HS-27A (cell line): ENCODE measurements at places on chromosomes 13 and 19.

GRCh38 chr13:72634859-72635258 lies 92.6 kb downstream of the MZT1 start:
- DNase-seq = no peak

- no peak for DNase-seq
These were observed 150.0 kb downstream of the KLF12 start for GRCh38 chr13:73984201-73984600.

DNA sequence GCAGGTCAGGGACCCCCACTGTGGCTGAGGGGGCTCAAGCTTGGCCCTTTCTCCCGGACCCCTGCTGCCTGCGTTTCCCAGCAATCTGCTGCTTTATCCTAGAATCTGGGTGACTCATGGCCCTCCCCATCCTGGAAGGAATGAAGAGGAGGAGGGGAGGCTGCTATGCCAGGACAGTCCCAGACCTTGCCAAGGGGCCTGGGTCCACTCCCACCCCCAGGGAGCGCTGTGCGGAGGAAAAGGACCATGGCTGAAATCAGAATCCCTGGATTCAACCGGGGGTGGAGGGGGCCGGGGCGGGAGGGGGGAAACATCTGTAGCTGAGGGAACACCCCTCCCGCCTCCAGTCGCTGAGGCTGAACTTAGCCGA lies 20.5 kb downstream of the ZNF114 start:
- DNase-seq = no peak

- no peak for DNase-seq
These were observed 1256.6 kb downstream of the SLITRK1 start for GRCh38 chr13:82625717-82626116.

DNA sequence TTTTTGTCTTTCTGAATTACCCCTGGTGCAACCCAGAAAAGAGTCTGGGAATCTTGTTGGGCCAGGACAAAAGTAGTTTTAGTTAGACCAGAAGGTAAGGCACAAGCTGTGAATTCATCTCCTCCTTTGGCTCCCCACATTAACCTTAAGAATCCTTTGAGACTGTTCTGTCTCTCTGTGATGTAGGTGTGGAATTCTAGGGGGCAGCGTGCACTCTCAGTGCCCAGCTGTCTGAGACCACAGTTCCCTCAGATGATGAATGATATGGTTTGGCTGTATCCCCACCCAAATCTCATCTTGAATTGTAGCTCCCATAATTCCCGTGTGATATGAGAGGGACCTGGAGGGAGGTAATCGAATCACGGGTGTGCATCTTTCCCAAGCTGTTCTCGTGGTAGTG lies 43.9 kb downstream of the ZNF506 start:
- no peak for DNase-seq

DNA sequence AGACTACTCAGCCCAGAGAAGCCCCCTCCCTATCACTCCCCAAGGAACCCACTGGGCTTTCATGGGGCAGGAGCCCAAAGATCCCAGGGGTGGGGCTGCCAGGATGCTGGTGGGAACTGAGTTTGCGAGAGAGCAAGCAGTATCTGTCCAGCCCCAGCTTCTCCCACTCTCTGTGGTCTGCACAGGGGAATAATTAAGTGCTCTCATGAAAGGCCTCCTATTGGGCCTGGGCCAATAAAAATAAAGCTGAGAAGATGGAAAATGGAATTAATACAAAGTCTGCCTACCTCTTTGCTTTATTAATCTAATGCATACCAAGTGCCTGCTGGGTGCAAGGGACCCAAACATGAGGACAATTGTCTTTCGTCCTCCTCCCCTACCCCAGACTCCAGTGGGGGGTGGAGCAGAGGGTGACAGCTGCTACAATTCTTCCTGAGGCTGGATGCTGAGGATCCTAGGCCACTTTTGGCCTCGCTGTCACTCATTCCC lies 5.4 kb downstream of the DDX39A start:
- no peak for DNase-seq

DNA sequence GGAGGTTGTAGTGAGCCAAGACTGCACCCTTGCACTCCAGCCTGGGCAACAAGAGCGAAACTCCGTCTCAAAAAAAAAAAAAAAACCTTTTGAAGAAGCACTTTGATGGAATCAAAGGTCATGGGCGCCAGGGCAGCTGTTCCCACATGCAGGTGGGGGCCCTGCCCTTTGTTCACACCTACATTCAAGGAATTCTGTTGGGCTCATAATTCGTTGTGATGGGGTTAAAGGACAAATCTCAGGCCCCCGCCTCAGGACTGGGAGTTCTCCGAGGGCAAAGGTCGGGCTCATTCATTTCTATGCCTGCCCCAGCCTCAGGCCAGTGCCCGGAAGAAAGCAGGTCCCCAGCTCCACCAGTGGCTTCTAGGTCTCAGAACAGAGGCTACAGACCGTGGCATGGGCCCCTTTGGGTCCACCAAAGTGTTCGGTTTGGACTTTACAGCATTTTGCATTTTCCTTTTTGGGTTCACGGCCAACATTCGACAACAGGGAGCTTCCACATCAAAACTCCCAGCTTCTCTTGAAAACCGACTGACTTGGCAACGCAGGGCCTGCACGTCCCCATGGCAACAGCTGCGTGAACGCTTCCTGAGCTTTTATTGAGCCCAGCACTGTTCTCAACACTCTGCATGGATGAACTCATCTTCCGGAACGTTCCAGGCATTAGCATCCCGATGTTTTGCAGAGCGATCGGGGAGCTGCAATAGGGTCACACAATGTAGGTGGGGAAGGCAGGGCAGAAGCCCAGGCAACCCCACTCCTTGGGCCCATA lies 10.1 kb upstream of the GTF2F1 start:
- DNase-seq = no peak
